Hindlimb muscle (tissue), 1 donor: ENCODE measurements at places on chromosomes 5 and 9. TPM values are rescaled to one million over a fixed set of nuclear protein-coding genes. Genes with fewer than 3 reads are reported as not detected.

- DNase-seq: no peak
These were observed 114.6 kb upstream of the SPOCK1 start for GRCh38 chr5:137613554-137614265.

- DNase-seq: no peak
These were observed 352.3 kb downstream of the TMEM161B start for GRCh38 chr5:87916320-87916719.

Gene EIF4E1B
- 0.12 TPM for polyA plus RNA-seq

GRCh38 chr5:131193106-131193505 is 22.4 kb downstream of the LYRM7 start:
- no peak for DNase-seq

Gene EPB41L4B
- 14.2 TPM for polyA plus RNA-seq

DNA sequence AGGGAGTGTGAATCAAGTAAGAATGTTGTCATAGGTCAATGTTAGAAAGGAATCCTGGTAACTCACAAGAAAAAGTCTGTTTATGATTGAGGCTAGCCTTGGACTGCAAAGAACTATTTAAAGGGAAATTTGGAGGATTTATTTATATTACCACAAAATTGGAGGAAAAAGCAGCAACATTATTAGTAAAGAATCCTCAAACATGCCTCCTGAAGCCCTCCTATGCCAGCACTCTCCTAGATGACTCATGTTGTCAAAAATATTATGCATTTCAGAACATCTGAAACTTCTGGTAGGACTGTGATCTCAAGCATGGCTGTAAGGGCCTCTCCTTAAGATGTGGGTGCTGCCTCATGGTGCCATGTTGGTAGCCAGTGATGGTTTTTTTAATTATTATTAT is 628.5 kb downstream of the CHSY3 start:
- no peak for DNase-seq

- DNase-seq: no peak
These were observed 58.1 kb downstream of the DMRT1 start for GRCh38 chr9:899440-900184.

DNA sequence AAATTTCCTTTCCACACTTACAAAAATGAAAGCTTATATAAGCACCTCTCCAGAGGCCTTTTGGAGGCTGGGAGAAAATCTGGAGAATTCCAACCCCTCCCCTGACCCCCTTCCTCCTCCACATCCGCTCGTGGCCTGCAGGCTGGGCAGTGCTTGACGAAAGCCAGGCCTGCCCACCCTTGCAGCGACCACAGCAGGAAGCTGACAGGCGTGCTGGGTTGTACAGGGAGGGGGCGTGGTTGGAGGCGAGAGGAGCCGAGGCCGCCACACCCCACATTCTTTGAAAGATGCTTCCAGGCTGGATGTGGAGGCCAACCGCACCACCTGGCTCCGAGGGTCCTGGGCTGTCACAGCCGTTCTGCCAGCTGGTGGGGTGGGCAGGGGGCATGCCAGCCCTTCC is 47.8 kb upstream of the IER5L start:
- DNase-seq: peak; percentile 58

- DNase-seq: no peak
These were observed 197.5 kb downstream of the PALM2AKAP2 start for GRCh38 chr9:109977521-109977920.

DNA sequence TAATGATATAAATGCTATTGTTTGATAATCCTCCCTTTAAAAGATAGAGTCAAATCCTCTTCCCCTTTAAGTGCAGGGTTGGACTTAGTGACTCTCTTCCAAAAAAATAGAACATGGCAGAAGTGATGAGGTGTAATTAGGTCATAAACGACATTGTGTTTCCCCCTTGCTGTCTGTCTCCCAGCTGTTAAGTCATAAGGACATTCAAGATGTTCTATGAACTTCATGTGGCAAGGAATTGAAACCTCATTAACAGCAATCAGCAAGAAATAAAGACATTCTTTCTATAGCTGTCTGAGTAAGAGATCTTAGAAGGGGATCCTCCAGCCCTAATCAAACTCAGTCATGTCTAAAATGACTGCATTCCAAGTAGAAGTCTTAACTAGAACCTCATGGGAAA is 3.3 kb upstream of the SLC25A46 start:
- no peak for DNase-seq

- no peak for DNase-seq
These were observed 20.0 kb upstream of the GCNT1 start for GRCh38 chr9:76438841-76439588.

DNA sequence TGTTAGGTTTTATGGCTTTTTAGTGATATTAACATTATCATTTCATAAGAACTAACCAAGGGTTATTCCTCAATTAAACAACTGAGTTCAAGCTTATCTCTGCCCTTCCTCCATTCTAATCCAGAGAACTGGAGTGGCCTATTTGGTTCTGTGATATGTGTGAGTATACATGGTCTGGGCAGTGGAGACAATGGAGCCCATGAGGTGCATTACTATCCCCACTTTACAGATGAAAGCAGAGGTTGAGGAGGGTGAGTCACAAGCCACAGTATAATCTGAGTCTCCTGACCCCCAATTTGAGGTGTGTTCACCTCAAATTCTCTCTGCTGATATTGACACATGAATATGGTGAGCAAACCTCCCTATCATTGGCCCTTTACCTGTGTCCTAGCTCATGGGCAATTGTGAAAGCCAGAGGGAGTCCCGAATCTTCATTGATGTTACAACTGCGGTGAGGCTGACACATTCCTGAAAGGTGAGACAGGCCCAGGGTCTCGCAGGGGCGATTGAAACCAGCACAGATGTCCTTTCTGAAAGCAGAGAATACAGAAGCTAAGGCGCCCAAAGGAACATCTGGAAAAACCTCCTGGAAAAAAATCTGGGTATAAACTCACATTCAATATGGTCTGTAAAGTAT is 217.2 kb downstream of the TARS1 start:
- no peak for DNase-seq

DNA sequence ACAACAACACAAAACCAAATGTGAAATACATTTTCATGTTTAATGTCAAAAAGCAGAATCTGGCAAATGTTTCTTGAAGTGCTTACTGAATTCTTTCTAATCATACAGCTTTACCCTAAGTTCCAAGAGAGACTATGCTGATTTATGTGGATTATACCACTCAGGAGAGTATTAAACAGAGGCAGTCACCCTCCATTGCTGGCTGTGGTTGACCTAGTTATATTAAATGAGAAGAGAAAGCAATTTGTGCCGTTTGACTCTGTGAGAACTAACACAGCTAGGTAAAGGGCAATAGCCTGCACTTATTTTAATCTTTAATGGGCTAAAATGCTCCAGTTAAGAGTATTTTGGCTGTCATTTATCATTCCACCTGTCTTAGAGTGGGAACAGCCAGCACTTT is 62.6 kb downstream of the ELL2 start:
- DNase-seq: no peak

- DNase-seq: no peak
These were observed 158.0 kb upstream of the RETREG1 start for GRCh38 chr5:16774806-16775205.

- peak; percentile 10 for DNase-seq
These were observed 184.8 kb downstream of the KIAA0825 start for GRCh38 chr5:94433397-94434163.

- DNase-seq: peak; percentile 22
These were observed 705 bp downstream of the PWWP2A start for GRCh38 chr5:160118349-160119141.

Gene FBXO4
- 8.3 TPM for polyA plus RNA-seq

Gene SMIM33
- polyA plus RNA-seq: not detected

- no peak for DNase-seq
These were observed 23.7 kb upstream of the UGCG start for GRCh38 chr9:111872886-111873285.

Gene CLINT1
- 58.1 TPM for polyA plus RNA-seq

DNA sequence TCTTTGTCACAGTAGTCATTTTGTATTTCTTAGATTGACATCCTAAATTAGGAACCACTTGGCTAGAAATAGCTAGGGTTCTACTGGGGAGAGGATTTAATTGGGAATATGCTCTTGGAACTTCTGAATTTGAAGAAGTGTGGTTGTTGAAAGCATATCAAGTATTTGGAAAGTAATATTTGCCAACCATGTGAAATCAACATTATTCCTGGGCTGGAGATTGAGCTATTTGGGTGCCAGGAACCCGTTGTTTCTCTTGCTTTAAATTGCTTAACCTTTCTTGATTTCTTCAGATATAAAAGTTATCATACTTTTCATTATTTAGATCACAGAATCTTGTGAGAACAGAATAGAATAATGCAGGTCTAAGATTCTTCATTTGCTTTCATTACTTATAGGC is 178.4 kb upstream of the ELL2 start:
- no peak for DNase-seq

GRCh38 chr5:15959370-15960164 is 220.0 kb downstream of the MARCHF11 start:
- DNase-seq: peak; percentile 81

- DNase-seq: peak; percentile 26
These were observed 174.6 kb upstream of the IL12B start for GRCh38 chr5:159504857-159505304.

- no peak for DNase-seq
These were observed 3.5 kb downstream of the MSANTD3 start for GRCh38 chr9:100430286-100430940.

DNA sequence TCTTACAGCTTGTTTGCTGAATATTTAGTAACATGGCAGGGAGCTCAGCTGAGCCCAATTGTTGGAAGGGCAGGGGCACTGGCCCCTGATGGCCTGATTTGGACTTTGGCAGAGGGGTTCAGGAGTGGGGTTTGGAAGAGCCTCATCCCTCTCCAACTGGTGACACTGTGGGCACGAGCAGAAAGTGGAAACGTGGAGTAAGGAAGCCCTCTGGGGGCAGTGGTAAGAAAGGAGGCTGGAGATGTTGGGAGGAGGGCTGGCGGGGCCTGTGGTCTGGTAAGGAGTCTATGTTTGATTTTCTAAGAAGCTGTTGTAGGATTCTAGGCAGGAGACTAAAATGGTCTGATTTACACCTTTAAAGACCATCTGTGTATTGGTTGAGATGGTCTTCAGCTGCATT is 208.9 kb downstream of the HSPA4 start:
- DNase-seq: no peak

DNA sequence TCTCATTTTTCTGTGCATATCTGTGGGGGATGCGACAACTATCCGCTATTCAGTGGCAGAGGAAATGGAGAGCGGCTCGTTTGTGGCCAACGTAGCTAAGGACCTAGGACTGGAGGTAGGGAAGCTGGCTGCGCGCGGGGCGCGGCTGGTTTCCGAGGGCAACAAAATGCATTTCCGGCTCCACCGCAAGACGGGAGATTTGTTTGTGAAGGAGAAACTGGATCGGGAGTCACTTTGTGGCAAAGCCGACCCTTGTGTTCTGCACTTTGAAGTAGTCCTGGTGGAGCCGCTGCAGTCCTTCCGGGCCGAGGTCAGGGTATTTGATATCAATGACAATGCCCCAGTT is 320 bp downstream of the PCDHB1 start:
- DNase-seq: no peak

DNA sequence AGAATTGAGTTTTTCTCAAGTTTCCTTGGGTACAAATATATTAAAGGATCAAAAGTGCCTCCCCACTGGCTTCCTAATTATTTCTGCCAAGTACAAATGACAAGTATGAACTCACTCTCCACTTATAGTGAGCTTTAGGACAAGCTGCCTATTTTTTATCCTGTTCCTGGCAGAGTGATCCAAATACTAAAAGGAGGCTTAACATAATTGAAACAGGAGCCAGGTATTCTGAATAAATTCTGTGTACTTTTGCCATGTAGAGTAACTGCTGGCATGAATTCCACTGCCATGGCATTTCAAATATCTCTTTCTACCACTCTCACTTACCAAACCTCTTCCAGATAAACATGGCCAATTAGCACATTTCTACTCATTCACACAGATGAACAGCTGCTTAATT is 171.1 kb downstream of the EPB41L4A start:
- no peak for DNase-seq

DNA sequence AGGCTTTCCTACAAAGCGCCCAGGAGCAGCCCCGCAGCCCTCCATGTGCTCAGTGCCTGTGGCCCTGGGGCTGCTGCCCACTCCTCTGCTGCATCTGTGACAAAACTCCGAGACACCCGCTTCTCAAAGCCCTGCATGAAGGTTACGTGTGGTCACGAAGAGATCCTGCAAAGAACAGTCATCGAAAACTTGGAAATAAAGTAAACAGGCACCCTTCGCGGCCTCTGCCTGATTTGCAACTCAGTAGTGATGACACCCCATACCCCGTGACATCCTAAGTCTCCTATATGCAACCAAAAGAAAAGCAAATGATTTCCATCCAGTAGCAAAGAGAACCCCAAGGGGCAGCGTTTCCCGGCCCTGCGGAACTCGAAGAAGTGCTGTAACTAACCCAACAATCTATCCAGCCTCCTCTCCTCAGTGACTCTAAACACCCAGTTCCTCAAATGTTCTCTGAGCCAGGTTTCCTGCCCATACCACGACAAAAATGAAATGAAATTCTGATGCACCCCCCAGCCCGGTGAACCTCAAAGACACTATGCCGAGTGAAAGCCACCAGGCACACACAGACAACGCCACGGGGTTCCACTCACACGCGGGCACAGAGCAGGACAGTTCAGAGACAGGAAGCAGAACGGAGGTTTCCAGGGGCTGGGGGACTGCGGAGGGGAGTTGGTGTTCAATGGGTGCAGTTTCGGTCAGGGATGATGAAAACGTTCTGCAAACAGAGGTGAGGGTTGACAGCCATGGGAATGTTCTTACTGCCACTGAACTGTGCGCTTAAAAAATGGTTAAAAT is 19.0 kb downstream of the NACC2 start:
- no peak for DNase-seq

- DNase-seq: peak; percentile 54
These were observed 384.3 kb downstream of the YTHDC2 start for GRCh38 chr5:113897748-113898147.

Gene VCAN
- 211 TPM for polyA plus RNA-seq

Gene TAS2R1
- not detected for polyA plus RNA-seq

DNA sequence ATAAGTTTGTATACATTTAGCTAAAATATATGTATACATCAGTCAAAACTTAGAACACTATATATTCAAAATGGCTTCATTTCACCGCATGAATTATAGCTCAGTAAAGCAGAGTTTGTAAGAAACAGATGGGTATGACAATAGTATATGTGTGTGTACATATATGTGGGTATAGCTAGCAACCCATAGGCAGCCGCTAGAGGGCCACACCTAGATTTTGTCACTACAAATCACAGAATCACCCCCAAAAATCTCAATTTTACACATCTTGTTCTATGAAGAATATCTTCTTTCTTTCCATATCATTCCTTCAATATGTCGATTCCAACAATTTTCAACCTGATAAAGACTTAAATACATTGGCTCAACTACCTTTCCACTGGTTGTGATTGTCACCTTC is 357.8 kb upstream of the CCNG1 start:
- no peak for DNase-seq

Gene OR2S2
- not detected for polyA plus RNA-seq

DNA sequence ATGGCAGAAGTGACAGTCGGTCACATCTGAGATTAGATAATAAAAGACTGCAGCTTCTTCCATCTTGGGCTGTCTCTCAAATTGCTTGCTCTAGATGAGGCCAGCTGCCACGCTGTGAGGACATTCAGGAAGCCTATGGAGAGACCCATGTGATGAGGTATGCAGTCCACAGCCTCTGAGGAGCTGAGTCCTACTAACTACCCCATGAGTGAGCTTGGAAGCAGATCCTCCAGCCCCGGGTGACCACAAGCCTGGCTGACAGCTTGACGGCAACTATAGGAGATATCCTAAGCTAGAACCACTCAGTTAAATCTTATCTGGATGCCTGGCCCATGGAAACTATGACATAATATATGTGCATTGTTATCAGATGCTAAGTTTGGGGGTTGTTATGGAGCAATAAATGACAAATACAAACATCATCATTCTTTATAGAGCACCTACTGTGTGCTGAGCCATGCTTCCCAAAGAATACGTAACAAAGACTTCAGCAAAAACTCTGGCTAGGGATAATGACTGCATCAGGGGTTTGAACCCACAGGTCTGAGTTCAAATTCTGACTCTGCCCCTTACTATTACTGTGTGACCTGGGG is 26.7 kb downstream of the KCNV2 start:
- no peak for DNase-seq
